HT1080 (cell line): ENCODE measurements at places on chromosomes 4 and X. TPM values are rescaled to one million over a fixed set of nuclear protein-coding genes. Genes with fewer than 3 reads are reported as not detected.

Gene SPACA5
- not detected in 2 replicates for total RNA-seq

Gene UGT2B17
- not detected in 2 replicates for total RNA-seq

Gene PAK3
- total RNA-seq: 0.03 TPM in 1 of 2 replicates, not detected in the other

Gene ZFP92
- total RNA-seq: 0.08 and 0.10 TPM in 2 replicates

Gene HPGD
- total RNA-seq: 0.30 and 1.6 TPM in 2 replicates

Gene DMD
- total RNA-seq: 2.5 and 4.0 TPM in 2 replicates

Gene PDE5A
- total RNA-seq: 1.4 and 1.8 TPM in 2 replicates

Gene CTAG2
- 633 and 765 TPM in 2 replicates for total RNA-seq

Gene ATP8A1
- total RNA-seq: 0.06 and 0.17 TPM in 2 replicates

Gene PDZD4
- total RNA-seq: 0.13 and 0.16 TPM in 2 replicates

Gene ANKRD17
- 39.7 and 42.4 TPM in 2 replicates for total RNA-seq

Gene SPANXD
- 0.30 and 0.40 TPM in 2 replicates for total RNA-seq

Gene FOXR2
- 16.4 and 18.0 TPM in 2 replicates for total RNA-seq

Gene TRIM61
- 2.4 and 3.9 TPM in 2 replicates for total RNA-seq

Gene ZMAT1
- 0.10 and 0.16 TPM in 2 replicates for total RNA-seq

Gene AADAT
- total RNA-seq: 8.9 and 9.6 TPM in 2 replicates

Gene IQCM
- total RNA-seq: not detected in 2 replicates

Gene SYTL4
- 7.1 and 11.3 TPM in 2 replicates for total RNA-seq

Gene PRSS12
- total RNA-seq: 0.07 and 0.56 TPM in 2 replicates

Gene HPF1
- 30.9 and 31.7 TPM in 2 replicates for total RNA-seq

Gene TCEAL6
- not detected in 2 replicates for total RNA-seq

Gene FABP2
- total RNA-seq: not detected in 2 replicates

Gene MAP3K15
- total RNA-seq: 3.2 and 4.5 TPM in 2 replicates

Gene EDA2R
- 13.5 and 17.2 TPM in 2 replicates for total RNA-seq

Gene KLF8
- not detected in 2 replicates for total RNA-seq

Gene FANCB
- total RNA-seq: 6.3 and 6.7 TPM in 2 replicates

Gene ATP1B4
- total RNA-seq: not detected in 2 replicates

Gene CPE
- 9.3 and 11.4 TPM in 2 replicates for total RNA-seq

Gene DAPP1
- total RNA-seq: 0.20 TPM in 1 of 2 replicates, not detected in the other

Gene L1CAM
- total RNA-seq: 2.0 and 3.0 TPM in 2 replicates

Gene DDX60
- total RNA-seq: 5.2 and 7.7 TPM in 2 replicates

Gene ANAPC10
- total RNA-seq: 28.9 and 31.7 TPM in 2 replicates

Gene TEC
- 1.3 and 4.1 TPM in 2 replicates for total RNA-seq

Gene TMSB15A
- total RNA-seq: 2.7 and 2.8 TPM in 2 replicates

Gene FATE1
- not detected in 2 replicates for total RNA-seq

Gene EDNRA
- total RNA-seq: 14.9 and 15.0 TPM in 2 replicates

Gene MGARP
- total RNA-seq: 0.07 TPM in 1 of 2 replicates, not detected in the other

Gene KLHL15
- total RNA-seq: 8.4 and 8.5 TPM in 2 replicates

Gene TMEM131L
- total RNA-seq: 9.9 and 10.0 TPM in 2 replicates

Gene SPANXC
- 7.5 and 13.9 TPM in 2 replicates for total RNA-seq

Gene GRIA3
- total RNA-seq: not detected in 2 replicates

Gene NUDT10
- total RNA-seq: 0.17 TPM in 1 of 2 replicates, not detected in the other

Gene SMIM10L2A
- total RNA-seq: 0.03 and 0.07 TPM in 2 replicates

Gene DACH2
- total RNA-seq: not detected in 2 replicates

Gene CXCL9
- total RNA-seq: not detected in 2 replicates

Gene RXFP1
- total RNA-seq: not detected in 2 replicates

Gene SPON2
- total RNA-seq: 0.20 TPM in 1 of 2 replicates, not detected in the other

Gene ADH7
- not detected in 2 replicates for total RNA-seq

Gene RELL1
- 36.5 and 50.6 TPM in 2 replicates for total RNA-seq

Gene PCDH18
- 1.2 and 1.3 TPM in 2 replicates for total RNA-seq

Gene UGT2B15
- not detected in 2 replicates for total RNA-seq

Gene SRPX
- total RNA-seq: 151 and 170 TPM in 2 replicates

Gene ESX1
- 0.11 TPM in 1 of 2 replicates, not detected in the other for total RNA-seq

Gene DCLK2
- total RNA-seq: 3.8 and 5.2 TPM in 2 replicates

Gene CDX4
- total RNA-seq: not detected in 2 replicates

Gene SYP
- 0.23 and 0.70 TPM in 2 replicates for total RNA-seq
